ENCODE measurements at places on chromosomes 4 and X.

- no peak for DNase-seq
Measured at GRCh38 chr4:146237092-146237491, 22.8 kb downstream of the REELD1 start.

GRCh38 chr4:57102050-57102624 lies 8.0 kb downstream of the IGFBP7 start:
- no peak for DNase-seq

DNA sequence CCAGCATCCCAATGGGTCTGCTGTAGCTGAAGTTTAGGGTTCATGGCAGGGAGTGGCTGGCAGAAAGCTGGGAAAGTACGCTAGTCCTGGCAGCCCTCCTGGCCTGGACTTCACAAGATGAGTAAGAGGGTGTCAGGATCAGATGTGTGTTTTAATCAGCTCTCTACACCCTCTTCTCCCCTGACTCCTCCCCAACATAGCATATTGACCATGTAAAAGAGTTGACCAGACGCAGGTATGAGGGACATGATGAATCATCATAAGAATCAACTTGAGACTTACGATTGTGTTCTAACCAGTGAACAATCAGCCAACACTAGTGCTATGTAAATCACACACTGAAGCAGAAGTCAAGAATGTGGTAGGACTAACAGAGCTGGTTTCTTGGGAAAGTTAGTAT lies 5.3 kb downstream of the SOWAHB start:
- DNase-seq, result no peak

DNA sequence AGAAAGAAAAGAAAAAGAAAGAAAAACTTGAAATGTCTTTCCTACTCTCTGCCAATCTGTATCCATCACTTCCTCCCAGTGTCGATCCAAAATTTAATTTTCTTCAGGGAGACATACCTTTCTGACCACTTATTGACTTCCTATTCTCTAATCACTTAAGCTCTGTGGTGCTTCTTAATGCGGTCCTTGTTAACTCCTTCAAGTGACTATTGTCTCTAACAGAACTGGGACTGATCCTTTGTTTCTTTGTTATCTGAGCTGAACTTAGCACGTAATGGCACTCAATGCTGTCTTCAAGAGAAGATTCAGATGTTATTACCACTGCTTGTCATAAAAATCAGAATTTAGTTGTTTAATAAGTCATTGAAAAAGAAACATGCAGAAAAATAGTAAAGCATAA lies 31.2 kb downstream of the LARP7 start:
- no peak for DNase-seq

DNA sequence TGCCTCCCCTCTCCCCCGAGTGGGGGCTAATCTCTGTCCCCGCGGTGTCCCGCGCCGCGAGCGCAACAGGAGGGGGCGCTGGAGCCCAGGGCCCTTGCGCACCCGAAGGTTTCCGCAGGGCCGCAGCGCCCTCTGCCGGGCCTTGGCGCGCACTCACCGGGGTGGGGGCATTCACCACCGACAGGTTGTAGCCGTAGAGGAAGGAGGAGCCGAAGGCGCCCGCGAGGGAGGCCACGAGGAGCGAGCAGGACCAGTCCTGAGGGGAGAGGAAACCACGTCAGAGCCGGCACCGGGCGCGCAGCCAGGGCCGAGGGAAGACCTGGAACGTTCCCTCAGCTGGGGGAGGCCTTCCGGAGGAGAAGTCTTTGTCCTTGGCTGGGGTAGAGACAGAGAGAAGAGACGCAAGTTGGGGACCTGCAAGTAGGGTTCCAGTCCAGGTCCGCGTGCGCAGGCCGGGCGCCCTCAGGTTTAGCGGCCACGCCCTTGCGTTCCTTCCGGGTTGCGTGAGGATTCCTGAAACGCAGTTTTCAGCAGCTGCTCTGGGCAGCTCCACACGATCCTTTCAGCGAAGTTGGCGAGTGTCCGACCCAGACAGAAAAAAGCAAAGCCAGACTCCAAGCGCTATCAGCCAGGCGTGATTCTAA lies 2.4 kb downstream of the SLC2A9 start:
- DNase-seq, result peak; percentile 90

GRCh38 chrX:70774223-70774622 lies 134.3 kb downstream of the TEX11 start:
- no peak for DNase-seq

DNA sequence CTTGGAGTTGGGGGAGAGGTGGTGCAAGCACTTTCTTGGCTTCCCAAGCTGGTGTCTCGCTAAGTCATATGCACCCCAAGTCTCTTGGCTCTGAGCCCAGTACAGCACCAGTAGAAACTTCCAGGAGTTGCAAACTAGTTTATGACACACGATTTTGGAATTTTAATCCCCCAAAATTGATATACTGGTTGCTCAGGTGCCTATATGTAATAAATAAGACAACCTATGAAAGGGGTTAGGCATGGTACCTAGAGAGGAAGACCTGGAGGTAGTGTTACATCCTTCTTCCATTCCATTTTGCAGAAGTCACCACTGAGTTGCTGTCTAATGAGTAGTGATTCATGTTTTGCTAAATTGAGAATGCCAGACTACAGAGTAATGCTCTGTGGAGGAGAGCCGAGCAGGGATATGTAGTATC lies 4.3 kb upstream of the SLC4A4 start:
- no peak for DNase-seq

GRCh38 chr4:82629238-82630000 lies 67.6 kb upstream of the TMEM150C start:
- DNase-seq, result no peak

- no peak for DNase-seq
Measured at GRCh38 chr4:76624241-76624681, 189.2 kb downstream of the SHROOM3 start.

DNA sequence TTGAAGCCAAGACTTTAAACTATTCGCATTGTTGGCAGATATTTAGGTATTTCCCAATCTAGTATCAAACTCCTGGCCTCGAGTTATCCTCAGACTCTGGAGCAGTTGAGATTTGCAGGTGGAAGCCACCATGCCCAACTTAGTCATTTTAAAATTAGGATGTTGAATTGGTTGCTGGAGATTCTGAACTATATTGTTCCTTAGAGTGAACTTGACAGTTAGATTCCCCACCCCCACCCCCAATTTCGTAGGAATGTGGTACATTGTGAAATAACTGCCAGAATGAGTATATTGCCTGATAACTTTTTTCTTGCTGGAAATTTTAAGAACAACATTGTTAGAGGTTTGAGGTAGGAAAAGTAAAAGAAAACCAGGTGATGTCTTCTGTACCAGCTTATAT lies 2.3 kb downstream of the NOCT start:
- DNase-seq, result no peak

DNA sequence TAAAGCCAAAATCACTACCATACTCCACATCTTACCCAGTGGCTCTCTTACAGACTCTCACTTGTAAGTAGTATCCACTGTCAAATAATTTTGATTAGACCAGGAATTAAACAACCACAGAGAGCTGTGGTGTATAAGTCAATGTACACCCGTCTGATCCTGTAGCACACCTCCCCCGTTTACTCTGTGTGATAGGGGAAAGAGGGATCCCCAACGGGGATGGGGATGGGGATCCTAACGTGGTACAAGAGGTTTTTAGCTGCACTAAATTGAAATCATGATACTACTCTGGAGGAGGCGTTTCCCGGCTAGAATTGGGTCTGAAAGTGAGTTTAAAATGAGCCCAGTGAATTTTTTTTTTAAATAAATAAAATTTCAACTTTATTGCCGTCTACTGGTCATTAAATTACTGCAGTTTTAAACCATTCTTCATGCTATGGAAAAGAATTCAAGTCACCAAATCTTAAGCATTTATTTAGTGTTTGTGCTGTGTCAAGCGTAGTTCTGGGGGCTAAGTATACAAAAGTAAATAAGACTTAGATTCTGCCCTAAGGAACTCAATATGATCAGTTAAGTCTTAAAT lies 76.6 kb downstream of the INTS12 start:
- DNase-seq, result no peak

GRCh38 chr4:25949173-25949748 lies 35.2 kb downstream of the SMIM20 start:
- DNase-seq, result no peak

DNA sequence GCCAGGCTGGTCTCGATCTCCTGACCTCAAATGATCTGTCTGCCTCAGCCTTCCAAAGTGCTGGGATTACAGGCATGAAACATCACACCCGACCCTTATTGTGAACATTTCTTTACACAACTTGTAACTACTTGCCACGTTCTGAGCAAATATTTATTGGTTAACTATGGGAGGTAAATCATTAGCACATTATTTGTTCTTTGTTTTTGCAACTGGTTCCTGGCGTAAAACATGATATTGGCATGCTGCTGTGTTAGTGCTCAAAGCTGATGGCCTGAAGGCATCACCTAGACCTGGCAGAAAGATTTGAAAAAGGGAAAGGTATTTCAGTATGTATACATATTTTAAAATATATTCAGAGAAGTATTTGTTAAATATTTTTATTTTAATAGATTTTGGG lies 438.3 kb upstream of the PRKX start:
- DNase-seq, result no peak

GRCh38 chr4:182644683-182645050 lies 272.5 kb downstream of the DCTD start:
- DNase-seq, result no peak

DNA sequence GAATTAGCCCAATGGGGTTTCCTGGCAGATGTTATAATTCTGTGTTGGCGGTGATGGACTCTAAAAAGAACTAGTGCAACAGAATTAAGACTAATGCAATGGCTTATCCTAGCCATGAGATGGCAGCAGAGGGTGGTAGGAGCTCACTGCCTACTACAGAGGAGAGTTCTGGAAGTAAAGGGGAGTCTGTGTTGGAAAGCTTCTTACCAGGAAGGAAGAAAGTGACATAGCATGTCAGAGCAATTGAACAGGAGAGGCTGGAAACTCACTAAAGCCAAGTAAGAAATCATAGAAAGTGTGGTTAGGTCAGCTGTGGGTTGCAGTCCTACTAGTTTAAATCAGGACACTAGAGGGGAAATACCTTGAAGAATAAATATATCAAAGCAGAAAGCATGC lies 6.3 kb upstream of the TRPC5OS start:
- DNase-seq, result no peak
